Fibroblast of skin of back (primary cell): ENCODE measurements at places on chromosomes 12 and 14.

- DNase-seq, result no peak
Measured at GRCh38 chr12:121996050-121996944, 25.4 kb upstream of the BCL7A start.

DNA sequence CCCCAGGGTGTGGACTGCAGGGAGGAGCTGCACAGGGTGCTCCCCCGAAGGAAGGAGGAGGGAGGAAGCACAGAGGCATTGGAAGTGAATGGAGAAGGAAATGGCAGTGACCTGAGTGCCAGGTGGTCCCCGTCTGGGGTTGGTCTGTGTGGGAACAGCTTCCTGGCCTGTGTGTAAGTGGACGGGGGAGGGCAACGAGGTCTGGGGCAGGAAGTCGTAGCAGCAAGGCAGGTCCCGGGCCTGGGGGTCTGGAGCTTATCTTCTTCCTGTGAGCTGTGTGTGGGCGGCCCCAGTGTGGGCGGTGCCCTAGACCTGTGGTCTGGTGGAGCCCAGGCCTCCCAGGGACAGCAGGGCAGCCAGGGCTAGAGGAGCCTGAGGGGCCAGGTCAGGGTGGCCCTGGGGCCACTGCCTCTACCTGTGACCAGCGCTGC is 382.1 kb downstream of the TMEM121 start:
- no peak for DNase-seq

DNA sequence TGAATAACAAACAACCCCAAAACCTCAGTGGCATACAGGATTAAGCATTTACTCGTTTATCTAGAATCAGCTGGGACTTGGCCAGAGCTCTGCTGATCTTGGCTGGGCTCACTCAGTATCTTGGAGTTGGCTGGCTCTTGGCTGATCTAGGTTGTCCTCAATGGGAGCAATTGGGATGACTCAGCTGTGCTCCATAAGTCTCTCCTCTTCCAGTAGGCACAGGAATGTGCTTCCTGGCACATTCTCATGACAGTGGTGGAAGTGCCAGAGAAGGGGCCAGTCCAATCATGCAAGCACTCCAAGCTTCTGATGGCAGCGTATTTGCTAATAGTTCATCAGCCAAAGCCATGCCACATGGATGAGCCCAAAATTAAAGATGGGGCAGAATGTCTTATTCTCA is 41.7 kb upstream of the ANO4 start:
- no peak for DNase-seq

DNA sequence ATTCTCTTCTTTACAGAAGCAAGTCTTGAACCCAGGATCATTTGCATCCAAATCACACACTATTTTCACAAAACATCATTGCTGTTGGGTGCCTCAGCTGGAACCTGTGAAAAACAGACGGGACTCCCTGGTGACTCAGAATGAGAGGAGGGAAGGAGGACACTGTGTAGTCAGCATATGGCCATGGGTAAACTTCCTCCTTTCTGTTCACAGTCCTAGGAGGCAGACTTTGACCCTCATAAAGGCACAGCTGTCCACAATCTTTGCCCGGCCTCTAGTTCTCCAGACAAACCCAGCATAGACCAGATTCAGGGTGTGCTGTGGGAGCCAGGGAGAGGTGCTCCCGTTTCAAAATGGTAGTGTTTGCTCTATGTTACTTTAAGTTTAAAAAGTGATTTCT is 62.0 kb downstream of the DYRK2 start:
- peak; percentile 73 for DNase-seq

DNA sequence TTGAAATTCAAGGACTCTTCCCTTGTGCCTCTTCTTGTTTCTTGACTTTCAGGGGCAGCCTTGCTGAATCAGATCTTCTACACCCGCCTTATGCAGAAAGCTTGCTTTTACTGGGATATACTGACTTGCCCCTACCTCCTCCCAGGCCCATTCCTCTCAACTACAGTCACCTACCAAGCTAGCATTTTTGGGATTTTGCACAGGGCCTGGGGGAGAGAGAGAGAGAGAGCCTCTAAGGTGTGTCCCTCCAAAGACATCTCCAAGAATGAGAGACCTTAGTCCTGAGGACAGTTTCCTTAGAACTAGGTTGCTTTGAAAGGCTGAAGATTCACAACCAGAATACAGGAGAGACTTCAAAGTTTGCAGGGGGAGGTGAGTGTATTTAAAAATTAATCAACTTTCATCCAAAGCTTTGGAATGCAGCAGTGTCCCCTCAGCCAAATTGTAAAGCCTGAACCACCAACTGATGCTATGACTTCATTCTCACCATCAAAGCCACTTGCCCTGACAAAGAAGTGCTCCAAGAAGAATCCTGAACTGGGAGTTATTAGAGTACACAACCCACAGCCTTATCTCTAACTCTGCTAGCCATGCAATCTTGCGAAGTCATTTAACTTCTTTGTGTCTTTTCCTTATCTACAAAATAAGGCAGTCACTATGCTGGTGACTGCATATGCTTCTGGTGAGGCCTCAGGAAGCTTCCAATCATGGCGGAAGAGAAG is 96.1 kb upstream of the EGLN3 start:
- DNase-seq, result no peak

GRCh38 chr12:2011643-2012607 is 7.7 kb upstream of the DCP1B start:
- DNase-seq, result no peak

GRCh38 chr12:58470266-58471010 is 449.9 kb downstream of the LRIG3 start:
- DNase-seq, result no peak

DNA sequence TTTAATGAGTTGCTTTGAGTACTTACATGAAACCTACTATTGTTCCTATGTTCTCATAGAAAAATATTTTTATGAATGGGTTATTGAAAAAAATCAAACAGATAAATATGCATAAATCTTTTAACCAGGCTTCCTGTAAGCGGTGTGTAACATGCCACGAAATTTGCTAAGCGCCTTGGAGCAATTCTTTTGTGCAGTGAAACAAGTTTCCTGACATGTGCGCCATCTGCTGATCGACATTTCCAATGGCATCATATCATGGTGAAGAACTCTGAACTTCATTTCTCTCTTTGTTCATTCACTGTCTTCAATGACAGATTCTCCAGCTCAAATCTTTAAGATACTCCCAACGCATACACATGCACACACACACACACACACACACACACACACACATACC is 145.6 kb upstream of the NAV3 start:
- DNase-seq, result peak; percentile 79

DNA sequence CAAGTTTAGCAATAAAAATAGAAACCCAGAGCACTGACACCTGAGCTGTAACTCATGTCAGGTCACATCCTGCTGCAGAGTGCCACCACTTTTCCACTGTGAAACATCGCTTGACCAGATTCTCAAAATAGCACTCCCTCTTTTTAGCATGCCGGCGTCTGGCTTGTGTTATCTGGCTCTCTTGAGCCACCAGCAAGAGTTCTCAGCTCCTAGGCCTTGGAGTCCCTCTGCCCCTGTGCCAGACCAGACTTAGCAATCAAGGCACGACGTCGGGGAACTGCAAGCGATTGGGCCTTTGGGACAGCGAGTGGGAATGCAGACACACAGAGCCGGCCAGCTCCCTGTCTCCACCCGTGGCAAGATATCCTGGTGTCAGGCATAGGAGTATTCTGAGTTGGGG is 52.5 kb downstream of the SPIC start:
- no peak for DNase-seq

GRCh38 chr12:113440947-113441782 is 19.0 kb downstream of the SDSL start:
- no peak for DNase-seq

DNA sequence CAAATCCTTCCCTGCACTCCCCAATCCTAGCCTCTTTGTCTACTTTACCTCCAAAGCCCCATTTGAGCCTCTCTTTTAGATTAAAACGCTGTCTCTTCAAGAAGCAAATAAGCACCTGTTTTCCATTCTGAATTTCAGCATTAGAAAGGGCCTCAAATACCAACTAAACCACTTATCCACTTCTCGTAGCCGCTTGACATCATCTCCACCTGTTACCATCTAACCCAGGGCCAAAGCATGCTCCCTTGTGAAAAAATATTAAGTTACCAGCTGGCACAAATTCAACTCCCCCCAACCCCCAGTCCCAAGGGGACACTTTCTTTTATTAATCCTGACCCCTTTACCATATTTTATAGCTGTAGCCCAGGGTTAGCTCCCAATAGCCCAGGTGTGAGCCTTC is 43.1 kb downstream of the GPHB5 start:
- no peak for DNase-seq
